ENCODE measurements at places on chromosomes 5 and 9.

GRCh38 chr5:150347003-150347402, 10.5 kb upstream of the TCOF1 start:
- DNase-seq: no peak

GRCh38 chr5:180399401-180400215, 46.5 kb upstream of the GFPT2 start:
- DNase-seq: no peak

- DNase-seq: no peak
These were observed 31.2 kb downstream of the KCNMB1 start for GRCh38 chr5:170357955-170358444.

DNA sequence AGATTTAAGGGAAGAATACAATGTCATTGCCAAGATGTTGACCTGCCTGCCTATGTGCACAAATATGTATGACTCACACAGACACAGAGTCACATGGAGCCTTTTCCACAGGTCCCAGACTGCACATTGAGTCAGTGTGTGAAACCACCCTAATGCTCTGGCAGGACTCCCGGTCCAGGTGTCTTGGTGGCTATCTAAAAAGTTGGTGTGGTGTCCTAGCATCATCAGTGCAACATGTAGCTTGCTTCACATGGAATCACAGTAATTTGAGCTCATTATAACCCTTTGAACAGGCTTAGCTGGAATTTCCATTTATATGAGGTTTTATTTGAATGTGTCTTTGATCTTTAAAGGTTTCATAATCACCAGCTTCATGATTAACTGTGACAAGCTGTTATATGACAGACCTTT, 10.7 kb downstream of the IFNA5 start:
- no peak for DNase-seq

DNA sequence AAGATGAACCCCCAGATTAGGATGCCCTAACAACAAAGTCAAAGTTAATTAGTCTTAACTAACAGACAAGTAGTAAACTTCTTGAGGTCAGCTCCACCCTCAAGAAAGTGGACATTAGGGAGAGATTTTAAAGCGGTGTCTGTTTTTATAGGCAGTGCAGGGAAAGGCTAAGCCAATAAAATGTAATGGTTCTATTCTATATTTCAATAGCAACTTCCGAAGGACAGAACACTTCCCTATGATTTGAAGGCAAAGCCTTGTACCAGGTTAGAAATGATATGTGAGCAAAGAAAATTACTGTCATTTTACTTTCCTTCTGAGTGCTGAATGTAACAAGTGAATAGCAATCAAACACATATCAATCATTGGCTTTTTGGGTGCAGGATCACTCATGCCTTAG, 455.2 kb downstream of the ISL1 start:
- no peak for DNase-seq

DNA sequence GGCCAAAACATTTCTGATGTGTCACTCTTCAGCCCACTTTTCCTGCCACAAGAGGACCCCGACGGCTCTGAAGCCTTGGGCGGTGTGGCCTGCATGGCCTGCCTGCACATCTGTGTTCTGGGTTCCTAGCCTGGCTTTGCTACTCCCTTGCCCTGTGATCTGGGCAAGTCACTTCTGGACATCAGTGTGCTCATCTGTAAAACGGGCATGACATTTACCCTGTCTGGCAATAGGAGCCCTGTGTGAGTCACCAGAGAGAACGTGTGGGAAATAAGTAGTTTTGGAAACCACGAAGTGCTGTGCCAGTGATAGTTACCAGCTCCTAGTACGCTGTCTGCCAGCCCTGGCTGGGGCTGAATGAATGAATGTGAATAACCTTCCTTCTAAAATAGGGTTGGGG, 90.8 kb downstream of the MACROH2A1 start:
- DNase-seq: no peak

DNA sequence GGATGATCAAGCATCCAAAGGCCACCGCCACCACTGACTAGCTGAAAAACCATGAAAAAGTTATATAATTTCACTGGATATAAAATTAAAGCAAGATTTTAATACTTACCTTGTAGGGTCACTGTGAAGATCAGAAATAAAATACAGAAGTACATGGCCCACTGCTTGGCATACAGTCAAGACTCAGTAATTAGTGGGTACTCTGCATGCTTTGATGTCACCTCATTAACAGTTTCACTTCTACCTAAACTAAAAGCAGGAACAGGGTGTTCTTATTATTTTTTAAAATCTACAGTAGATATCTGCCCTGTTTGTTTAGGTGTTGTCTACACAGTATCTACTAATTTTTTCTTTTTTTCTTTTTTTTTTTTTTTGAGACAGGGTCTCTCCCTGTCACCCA, 66.4 kb downstream of the NFIB start:
- no peak for DNase-seq

- no peak for DNase-seq
These were observed 56.7 kb downstream of the AOPEP start for GRCh38 chr9:94783102-94783682.

- no peak for DNase-seq
These were observed 442.0 kb upstream of the MEF2C start for GRCh38 chr5:89324990-89325389.

- no peak for DNase-seq
These were observed 73.4 kb downstream of the NFIB start for GRCh38 chr9:14240537-14240936.

- no peak for DNase-seq
These were observed 23.9 kb downstream of the LARP1 start for GRCh38 chr5:154779105-154779504.

GRCh38 chr9:133467101-133467500, 7.3 kb downstream of the CACFD1 start:
- DNase-seq: no peak

DNA sequence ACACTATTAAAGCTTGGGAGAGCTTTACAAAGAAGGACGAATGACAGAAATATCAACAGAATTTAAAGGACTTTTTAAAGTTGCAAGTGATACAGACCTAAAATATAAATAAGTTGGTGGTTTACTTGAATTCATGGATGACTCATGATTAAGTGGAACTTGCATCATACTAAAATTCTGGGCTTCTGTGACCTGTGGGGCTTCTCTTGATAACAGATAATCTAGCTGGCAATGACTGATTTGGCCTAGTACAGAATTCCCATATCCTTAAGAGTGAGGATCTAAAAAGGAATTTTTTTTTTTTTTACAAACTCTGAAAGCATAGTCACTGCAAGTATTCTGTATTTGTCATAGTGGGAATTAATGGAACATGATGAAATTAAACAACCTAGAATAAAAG, 543.7 kb upstream of the SGCD start:
- DNase-seq: no peak

DNA sequence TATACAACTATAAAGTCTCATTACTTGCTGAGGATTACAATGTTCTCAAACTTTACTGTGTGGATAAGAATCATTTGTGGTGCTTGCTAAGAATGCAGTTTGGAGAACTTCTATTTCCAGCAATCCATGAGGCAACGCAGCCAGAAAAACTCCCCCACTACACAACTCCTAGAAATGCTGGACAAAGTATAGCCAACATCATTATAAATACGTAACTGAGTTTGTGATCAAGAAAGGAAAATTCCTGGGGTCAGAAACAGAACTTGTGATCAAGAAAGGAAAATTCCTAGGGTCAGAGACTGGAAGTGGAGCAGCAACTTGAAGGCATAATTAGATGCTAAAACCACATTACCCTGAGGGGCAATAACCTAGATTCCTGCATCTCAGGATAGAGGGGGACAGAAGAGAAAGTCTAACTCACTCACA, 81.1 kb downstream of the MAT2B start:
- no peak for DNase-seq

DNA sequence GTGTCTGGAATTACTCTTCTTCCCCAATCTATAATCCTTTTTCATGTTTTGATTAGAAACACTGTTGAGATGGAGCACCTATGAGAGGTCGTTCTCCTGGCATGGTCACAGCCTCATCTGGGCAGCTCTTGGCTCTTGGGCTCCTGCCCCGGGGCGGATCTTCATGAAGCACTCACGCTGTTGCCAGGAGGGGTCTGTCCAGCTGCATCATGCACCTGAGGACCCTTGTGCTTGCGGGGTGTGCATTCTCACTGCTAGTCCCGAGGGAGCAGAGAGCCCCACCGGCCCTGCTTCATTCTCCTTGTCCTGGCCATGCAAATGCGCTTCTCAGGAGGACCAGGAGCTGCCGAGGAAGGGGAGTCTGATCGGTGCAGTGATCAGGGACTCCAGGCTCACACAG, 117.6 kb upstream of the S1PR3 start:
- no peak for DNase-seq

- peak; percentile 47 for DNase-seq
These were observed 13.1 kb downstream of the LRRC26 start for GRCh38 chr9:137156567-137157375.

DNA sequence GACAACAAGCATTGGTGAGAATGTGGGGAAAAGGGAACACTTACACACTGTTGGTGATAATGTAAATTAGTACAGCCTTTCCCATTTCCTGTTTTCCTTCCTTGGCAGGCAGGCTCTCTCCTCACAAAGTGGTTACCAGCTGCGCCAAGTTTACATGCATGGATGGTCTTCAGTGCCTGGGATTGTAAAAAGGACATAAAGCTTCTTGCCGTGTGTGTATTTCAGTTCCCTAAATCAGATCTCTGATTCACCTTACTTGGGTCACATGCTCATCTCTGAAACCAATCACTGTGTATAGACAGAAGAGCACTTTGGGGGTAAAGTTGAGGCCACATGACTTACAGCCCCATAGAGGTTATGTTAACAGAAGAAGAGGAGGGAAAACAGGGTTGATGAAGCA, 92.8 kb downstream of the CAVIN4 start:
- no peak for DNase-seq

GRCh38 chr5:40413743-40414142, 266.0 kb upstream of the PTGER4 start:
- no peak for DNase-seq

- no peak for DNase-seq
These were observed 19.6 kb upstream of the GLRX start for GRCh38 chr5:95841914-95842812.

GRCh38 chr5:124701016-124701415, 45.4 kb downstream of the ZNF608 start:
- no peak for DNase-seq

DNA sequence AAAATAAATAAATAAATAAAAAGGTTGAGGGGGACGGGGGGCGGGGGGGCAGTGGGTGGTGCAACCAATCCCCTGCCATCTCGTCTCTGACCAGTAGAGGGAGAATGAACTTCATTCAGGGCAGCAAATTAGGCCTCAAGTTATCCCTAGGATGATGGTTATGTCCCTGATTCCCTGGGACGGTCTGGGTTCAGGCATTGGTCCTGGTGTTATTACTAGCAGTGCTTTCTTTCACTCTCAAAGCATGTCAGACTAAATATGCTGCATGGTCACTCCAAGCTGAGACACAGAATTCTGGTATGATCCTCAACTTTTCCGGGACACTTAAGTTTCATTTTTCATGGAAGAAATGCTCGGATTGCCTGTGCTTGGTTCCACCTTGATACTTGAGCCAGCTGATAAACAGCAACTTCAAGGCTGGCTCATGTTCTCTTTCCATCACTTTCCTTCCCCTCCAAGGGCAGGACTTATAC, 59.4 kb downstream of the DAP start:
- DNase-seq: no peak

- no peak for DNase-seq
These were observed 36.1 kb downstream of the PAPPA start for GRCh38 chr9:116189683-116190082.

GRCh38 chr9:132162764-132163456, 1.1 kb downstream of the NTNG2 start:
- no peak for DNase-seq

DNA sequence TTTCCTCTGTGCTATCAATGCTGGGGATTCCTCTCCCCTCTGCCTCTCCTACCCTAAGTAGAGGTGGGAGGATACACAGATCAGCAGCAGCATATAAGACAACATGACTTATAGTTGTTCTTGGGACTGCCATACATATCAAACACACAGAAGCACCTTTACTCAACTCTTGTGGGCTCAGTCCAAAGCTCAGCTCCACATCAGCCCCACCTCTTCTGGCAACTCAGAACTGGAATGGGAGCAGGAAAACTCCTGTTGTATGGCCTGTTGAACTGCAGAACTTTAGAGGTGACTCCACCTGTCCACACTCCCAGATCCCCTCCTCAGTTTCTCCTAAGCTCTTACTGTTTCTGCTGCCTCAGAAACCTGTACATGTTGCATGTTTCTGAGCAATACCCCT, 127.8 kb downstream of the SV2C start:
- no peak for DNase-seq

GRCh38 chr9:136207616-136208015, 2.7 kb upstream of the LHX3 start:
- DNase-seq: no peak

- no peak for DNase-seq
These were observed 162.6 kb downstream of the PARP8 start for GRCh38 chr5:50829023-50829422.

GRCh38 chr5:178083922-178084321, 29.4 kb upstream of the N4BP3 start:
- no peak for DNase-seq

DNA sequence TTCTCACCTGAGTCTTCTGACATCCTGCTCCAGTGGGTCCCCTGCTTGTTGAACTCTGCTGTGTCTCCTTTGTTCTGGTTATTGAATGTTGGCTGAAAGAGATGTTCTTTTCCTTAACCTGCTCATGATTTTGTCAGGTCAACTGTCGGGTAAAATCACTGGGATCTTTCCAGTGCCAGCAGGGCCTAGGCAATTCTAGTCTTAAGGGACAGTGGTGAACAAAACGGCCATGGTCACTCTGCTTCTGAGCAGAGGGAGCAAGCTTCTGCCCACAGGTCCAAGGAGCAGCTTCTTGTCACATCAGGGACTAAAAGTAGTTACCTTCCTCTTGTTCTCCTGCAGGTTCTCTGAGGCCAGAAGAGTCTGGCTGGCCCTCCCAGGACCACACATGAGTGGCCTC, 65.6 kb downstream of the SEC61B start:
- no peak for DNase-seq

DNA sequence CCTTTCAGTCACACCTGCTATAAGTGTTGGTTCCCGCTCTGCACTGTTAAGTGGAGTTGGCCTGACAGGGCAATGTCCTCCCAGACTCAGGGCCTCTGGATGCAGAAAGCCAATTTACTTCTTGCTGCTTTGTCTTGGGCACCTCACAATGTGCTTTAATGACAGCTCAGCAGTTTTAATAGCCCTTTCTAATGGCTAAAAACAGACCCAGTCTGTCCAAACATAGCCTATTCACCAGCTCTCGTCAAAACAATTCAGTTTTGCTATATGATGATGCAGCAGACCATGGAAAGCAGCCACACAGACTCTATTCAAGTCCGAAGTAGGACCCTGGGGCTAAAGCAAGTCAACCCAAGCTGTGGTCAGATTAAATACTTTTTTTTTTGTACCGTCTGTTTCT, 529.1 kb upstream of the SEMA6A start:
- no peak for DNase-seq

GRCh38 chr9:74407166-74407565, 90.0 kb upstream of the RORB start:
- no peak for DNase-seq

- DNase-seq: no peak
These were observed 165.3 kb downstream of the MAN2A1 start for GRCh38 chr5:109855056-109855455.

DNA sequence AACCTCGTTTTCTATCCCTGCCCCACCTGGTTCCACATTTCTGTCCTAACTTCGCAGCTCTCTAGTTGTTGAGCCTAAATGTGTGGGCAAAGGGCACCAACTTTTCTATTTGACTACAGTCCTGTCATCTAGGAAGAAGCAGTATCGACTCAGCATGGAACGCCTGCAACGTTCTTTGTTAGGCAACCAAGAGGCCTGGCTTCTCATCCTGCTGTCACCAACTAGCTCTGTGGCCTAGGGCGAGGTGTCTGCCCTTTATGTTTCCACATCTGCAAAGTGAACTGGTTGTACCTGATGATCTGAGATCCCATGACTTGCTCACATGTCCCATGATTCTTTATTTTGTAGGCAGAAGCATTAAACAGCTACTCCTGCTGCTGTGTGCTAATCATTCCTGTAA, 248.9 kb downstream of the ADAMTSL1 start:
- DNase-seq: no peak
